ENCODE measurements at places on chromosomes 12 and 14. TPM values are rescaled to one million over a fixed set of nuclear protein-coding genes. Genes with fewer than 3 reads are reported as not detected.

DNA sequence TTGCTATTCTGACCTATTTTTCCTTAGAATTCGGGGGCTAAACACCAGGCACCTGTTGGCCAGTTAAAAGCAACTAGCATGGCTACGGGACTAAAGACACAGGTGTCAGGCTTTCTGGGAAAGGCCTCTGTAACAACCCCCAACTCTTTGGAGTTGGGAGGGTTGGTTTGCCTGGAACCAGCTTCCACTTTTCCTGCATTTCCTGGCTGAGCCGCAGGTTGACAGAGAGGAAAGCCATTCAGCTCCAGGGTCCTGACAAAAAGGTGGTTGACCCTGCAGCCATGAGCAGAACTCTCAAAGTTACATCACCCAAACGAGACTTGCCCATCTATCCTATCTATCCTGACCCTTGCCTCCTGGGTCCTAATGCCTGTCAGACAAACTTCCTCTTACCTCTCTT lies 375.4 kb upstream of the SFSWAP start:
- DNase-seq = peak; percentile 13

GRCh38 chr12:9692909-9693308 lies 23.4 kb downstream of the CLEC2D start:
- DNase-seq = no peak

- no peak for DNase-seq
These were observed 117.8 kb downstream of the TTC7B start for GRCh38 chr14:90698379-90698869.

The RFX4 gene
- total RNA-seq = not detected

DNA sequence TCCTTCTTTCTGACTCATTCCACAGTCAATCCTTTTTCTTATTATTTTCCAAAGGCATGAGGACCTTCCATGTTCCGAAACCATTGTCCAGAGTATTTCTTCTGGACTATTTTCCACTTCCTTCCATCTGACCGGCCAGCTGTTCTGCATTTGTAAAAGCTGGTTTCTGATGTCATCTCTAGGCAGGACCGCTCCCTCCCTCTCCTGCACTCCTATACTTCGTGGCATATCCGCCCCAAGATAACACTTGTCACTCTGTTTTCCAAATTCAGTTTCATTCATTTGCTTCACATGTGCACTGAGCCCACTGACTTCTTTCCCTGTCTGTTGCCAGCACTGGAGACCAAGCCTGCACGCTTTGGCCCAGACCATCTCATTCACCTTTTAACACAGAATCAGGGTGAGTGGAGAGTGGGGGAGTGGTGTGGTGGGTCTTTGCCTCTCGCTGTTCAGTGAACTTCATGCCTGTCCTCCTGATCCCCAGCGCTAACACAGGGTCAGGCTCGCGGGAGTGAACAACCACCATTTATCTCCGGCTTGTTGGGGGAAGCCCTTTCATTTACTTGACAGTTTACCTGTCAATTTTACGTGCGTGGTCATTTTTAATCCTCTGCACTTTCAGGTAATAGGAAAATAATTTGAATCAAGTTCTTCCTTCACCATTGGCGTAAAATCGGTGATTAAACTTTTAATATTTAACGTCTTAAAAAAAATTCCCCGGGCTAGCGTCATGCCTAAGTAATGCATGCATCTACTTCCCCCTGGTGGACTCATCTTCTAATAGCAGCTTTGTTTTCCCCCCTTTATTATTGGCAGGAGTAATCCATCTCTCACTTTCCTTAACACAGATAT lies 52.5 kb downstream of the C12orf75 start:
- peak; percentile 12 for DNase-seq

GRCh38 chr14:80491131-80491530 lies 279.8 kb upstream of the DIO2 start:
- DNase-seq = no peak

The OR6C2 gene
- not detected for total RNA-seq

GRCh38 chr14:29062976-29063375 lies 296.4 kb downstream of the FOXG1 start:
- no peak for DNase-seq

The LRTM2 gene
- not detected for total RNA-seq

GRCh38 chr12:25864306-25865276 lies 93.9 kb upstream of the RASSF8 start:
- no peak for DNase-seq

GRCh38 chr14:105240811-105241576 lies 7.3 kb upstream of the BTBD6 start:
- no peak for DNase-seq

The KLRF2 gene
- total RNA-seq = not detected

DNA sequence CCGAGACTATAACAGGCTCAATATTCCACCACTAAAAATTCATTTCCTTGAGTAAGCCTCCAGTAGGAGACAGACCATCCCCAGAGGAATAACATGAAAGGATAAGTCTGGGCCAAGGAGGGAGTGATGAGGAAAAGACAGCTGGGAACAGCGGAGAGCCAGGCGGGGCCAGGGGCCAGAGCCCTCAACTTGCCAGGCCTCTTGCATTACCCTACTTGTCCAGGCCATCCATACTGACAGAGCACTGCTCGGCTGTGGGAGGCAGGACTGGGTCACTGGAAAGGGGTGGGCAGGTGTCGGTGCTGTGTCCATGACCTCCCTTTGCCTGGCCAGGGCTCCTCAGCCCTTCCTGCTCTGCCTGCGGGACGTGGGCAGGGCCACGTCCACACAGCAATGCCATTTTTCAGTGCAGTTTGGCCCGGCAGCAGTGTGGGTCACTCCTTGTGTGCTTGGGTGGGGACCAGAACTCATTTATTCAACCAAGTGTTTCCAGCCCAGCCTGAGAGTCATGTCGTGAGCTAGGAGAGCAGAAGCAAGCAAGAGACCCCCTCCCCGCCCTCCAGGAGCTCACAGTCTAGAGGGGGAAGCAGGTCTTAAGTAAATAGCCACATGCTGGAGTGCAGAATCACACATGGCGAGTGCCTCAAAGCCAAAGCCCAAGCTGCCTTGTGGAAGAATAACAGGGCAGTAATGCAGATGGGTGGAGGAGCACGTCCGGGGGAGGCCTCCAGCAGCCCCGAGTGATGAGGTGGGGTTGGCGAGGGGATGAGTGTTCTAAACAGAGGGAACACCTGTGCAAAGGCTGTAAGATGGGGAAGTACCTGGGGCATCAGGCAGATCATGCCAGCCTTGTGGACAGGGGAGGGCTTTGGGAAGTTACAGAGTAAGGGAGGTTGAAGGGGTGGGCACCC lies 8.9 kb upstream of the FAIM2 start:
- no peak for DNase-seq

DNA sequence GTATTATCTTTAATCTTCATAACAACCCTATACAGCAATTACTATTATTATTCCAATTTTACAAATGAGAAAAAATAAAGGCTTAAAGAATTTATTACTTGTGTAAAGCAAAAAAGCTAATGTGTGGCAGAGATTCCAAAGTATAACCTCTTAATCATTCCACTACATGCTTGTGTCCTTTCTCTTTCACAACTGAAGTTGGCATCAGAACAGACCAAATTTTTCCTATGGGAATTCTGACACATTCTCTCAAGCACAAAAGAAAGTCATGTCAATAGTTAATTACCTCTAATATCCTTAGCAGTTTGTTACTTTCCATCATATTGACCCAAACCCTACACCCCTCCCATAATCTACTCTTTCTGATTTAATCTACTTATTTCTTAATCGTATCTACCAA lies 86.7 kb downstream of the BCL2L14 start:
- no peak for DNase-seq

DNA sequence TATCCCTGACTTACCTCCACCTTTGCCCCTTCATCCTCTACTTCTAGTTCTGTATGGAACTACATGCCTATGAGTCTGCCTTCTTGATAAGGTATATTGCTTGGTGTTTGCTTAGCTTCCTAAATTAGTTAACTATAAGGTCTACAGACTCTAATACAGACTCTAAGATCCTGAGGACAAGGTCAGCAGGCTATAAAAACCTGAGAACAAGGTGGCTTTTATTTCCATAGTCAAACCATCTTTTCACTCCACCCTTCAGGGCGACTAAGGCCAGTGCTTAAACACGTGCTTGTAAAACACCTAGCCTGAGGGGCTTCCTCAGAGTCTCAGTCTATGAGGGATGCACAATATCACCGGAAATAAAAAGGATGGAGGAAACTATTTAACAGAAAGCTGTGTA lies 36.1 kb upstream of the COL2A1 start:
- no peak for DNase-seq

DNA sequence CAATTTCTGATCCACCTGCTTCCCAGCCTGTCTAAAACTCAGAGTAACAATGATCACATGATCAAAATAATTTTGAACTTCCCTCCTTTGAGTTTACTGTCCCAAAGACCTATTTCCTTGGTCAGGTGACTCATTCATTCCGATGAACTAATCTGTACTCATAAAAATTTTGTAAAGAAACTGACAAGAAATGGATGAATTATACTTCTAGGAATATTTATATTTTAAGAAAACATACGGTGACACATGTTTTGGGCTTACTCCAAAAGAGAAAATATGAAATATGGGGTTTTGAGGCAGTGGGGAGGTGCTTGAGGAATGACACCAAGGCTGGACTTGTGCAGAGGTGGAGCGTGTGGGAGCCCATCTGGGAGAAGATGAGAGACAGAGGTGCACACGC lies 42.0 kb downstream of the GUCY2C start:
- no peak for DNase-seq

DNA sequence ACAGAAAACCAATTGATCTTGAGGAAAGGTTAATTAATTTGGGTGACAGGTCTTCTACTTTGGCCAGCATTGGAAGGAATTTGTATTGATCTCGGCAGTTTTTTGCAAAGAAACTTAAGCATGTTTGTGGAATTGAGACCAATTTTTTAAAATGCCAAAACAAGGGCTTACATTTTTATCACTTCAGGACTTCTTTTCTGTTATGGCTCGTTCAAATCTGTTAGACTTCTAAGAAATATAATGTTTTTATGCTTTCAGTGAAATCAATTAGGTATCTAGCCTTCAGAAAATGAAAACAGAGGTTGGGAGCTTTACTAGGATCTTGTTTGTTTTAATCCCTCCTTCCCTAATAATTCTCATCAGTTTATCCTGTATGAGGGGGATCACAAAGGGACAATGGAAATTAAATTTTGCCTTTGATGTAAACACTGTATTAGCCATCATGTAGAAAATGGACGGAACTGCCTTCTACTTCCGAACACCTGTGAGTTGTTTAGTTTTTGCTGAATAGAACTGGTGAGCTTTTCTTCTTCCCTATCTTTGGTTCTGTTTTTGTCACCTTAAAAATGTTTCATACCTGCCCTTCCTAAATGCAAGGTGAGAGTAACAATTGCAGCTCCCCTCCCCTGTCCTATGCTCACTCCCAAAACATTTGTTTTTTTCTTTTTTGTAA lies 7.8 kb downstream of the FOXA1 start:
- no peak for DNase-seq

- no peak for DNase-seq
These were observed 34.2 kb downstream of the ISCA2 start for GRCh38 chr14:74527736-74528280.

- DNase-seq = no peak
These were observed 41.2 kb downstream of the YLPM1 start for GRCh38 chr14:74804219-74804825.

- DNase-seq = no peak
These were observed 63.2 kb upstream of the GALNT9 start for GRCh38 chr12:132392389-132393244.

DNA sequence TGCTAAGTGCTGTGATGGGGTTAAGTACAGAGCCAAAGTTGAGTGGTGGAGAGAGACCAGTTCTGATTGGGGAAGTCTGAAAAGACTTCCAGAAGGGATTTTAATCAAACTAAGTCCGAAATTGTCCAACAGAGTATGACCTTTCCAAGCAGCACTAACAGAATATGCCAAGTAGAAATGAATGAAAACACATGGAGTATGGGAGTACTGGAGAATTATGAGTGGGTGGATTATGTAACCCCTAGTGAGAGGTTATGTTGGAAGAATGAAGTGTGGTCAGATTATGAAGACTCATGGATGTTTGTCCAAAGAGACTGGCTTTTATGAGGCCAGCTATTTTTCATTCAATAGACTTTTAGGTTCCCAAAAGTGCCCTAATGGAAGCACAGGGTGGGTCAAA lies 94.0 kb upstream of the PLEKHA5 start:
- no peak for DNase-seq

The BCL11B gene
- total RNA-seq = 57.8 TPM

- DNase-seq = no peak
These were observed 54.4 kb upstream of the BTG1 start for GRCh38 chr12:92199819-92200576.

The ACYP1 gene
- total RNA-seq = 58.6 TPM

The GOLGA5 gene
- total RNA-seq = 13.5 TPM

DNA sequence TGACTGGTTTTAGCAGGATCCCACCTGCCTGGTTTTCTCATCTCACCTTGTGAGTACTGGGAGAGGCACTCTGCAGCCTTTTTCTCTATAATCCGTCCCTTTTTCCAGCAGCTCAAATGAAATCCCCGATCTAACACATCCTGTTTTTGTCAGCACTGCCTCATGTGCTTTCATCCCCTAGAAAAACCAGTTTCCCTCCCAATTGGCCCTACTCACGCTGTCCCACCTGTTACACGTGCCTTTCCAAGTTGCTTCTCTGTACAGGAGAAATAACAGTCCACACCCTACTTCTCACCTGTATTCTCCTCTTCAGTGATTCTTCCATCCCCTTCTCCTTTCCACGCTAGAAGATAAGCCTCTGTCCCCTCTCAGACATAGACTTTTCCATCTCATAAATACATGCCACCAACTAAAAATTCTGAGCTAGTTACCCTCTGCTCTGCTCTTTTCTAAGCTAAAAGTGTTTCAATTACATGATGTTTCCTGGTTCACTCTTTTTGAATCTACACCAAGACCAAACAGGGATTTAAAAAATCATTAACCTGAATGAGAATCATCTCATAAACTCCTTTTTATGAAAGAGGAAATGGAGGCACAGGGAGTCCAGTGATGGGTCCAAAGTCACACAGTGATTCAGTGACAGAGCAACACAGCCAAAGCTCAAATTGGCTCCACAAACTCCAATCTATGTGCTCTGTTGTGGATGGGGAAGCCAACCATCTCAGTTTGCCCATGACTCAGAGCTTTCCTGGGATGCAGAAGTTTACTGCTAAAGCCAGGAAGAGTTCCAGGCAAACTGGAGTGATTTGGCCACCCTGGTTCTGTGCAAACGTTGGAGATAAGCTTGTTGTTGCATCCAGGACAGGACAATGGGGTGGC lies 240.0 kb upstream of the TMEM132C start:
- no peak for DNase-seq

The GDF3 gene
- not detected for total RNA-seq

- peak; percentile 63 for DNase-seq
These were observed 50.6 kb downstream of the LRCOL1 start for GRCh38 chr12:132559652-132560363.

DNA sequence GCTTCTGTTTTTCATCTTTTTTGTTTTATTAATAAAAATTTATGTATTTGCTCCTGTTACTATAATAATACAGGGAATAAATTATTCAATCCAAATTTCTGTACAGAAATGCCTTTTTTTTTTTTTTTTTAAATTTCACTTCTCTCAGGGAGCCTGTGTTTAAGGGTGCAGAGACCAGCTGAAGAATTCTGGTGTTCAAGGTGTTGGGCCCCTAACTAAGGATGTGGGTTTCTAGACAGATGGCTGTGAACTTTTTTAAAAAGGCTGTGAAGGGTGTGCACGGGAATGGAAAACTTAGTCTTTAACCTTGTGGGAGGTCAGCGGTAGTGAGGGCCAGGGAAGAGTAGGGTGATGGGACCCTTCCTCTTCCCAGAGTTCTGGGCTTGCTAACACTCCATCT lies 1.3 kb upstream of the DTX3 start:
- no peak for DNase-seq
